Dermis microvascular lymphatic vessel endothelial cell (primary cell): ENCODE measurements at places on chromosomes 12 and 14. TPM values are rescaled to one million over a fixed set of nuclear protein-coding genes. Genes with fewer than 3 reads are reported as not detected.

The MIP gene
- total RNA-seq: 0.26 and 0.51 TPM in 2 replicates

The TECPR2 gene
- total RNA-seq: 6.2 and 13.7 TPM in 2 replicates

The KCNJ8 gene
- total RNA-seq: under 0.01 TPM in 1 of 2 replicates, not detected in the other

The BCL11B gene
- total RNA-seq: under 0.01 TPM in 2 replicates

The DPPA3 gene
- total RNA-seq: not detected in 2 replicates

The PLA2G1B gene
- total RNA-seq: not detected in 2 replicates

The MGP gene
- total RNA-seq: 149 and 328 TPM in 2 replicates

The CCDC197 gene
- not detected in 2 replicates for total RNA-seq

The PRH2 gene
- not detected in 2 replicates for total RNA-seq

The FGF23 gene
- under 0.01 TPM in 1 of 2 replicates, not detected in the other for total RNA-seq

The KLRK1 gene
- not detected in 2 replicates for total RNA-seq

The PUS1 gene
- 7.6 and 10.2 TPM in 2 replicates for total RNA-seq

The ZDHHC22 gene
- total RNA-seq: not detected in 2 replicates

The TSPAN19 gene
- 0.13 TPM in 2 replicates for total RNA-seq

The ZNF410 gene
- 43.8 and 47.5 TPM in 2 replicates for total RNA-seq

The MYH6 gene
- total RNA-seq: not detected in 2 replicates

The PKP2 gene
- 1.3 and 4.0 TPM in 2 replicates for total RNA-seq

The HSPB8 gene
- total RNA-seq: 2.1 and 2.8 TPM in 2 replicates

The C14orf93 gene
- total RNA-seq: 4.1 and 4.4 TPM in 2 replicates

The RNFT2 gene
- 0.63 and 1.9 TPM in 2 replicates for total RNA-seq

The ANKS1B gene
- total RNA-seq: 0.13 and 0.38 TPM in 2 replicates

The COX6A1 gene
- 417 and 434 TPM in 2 replicates for total RNA-seq

The MSI1 gene
- not detected in 2 replicates for total RNA-seq

The TRIM9 gene
- total RNA-seq: under 0.01 TPM in 1 of 2 replicates, not detected in the other

The RNASE1 gene
- 7.1 and 8.0 TPM in 2 replicates for total RNA-seq

The RPL10L gene
- not detected in 2 replicates for total RNA-seq

The CPNE8 gene
- total RNA-seq: 11.0 and 13.9 TPM in 2 replicates

The MYF5 gene
- not detected in 2 replicates for total RNA-seq

The NTS gene
- total RNA-seq: 0.26 and 0.89 TPM in 2 replicates

The LUM gene
- total RNA-seq: not detected in 2 replicates

The KCNC2 gene
- total RNA-seq: not detected in 2 replicates

The SLC41A2 gene
- 5.7 and 6.2 TPM in 2 replicates for total RNA-seq

The TMEM229B gene
- total RNA-seq: 0.64 and 1.1 TPM in 2 replicates

The SLCO1A2 gene
- total RNA-seq: 0.26 TPM in 1 of 2 replicates, not detected in the other

The KRT3 gene
- total RNA-seq: not detected in 2 replicates

The EXOC3L4 gene
- total RNA-seq: not detected in 2 replicates

The GYS2 gene
- not detected in 2 replicates for total RNA-seq

The HECTD4 gene
- 11.2 and 15.9 TPM in 2 replicates for total RNA-seq

The CACNA1C gene
- total RNA-seq: 0.38 and 0.51 TPM in 2 replicates

The ANHX gene
- not detected in 2 replicates for total RNA-seq

The KRT83 gene
- not detected in 2 replicates for total RNA-seq

The SYCP3 gene
- total RNA-seq: under 0.01 TPM in 1 of 2 replicates, not detected in the other

The RBP5 gene
- total RNA-seq: 0.26 and 0.38 TPM in 2 replicates

The PTGER2 gene
- under 0.01 TPM in 1 of 2 replicates, not detected in the other for total RNA-seq

The ZFHX2 gene
- 0.13 TPM in 2 replicates for total RNA-seq

The MEG3 gene
- total RNA-seq: 1.2 and 10.1 TPM in 2 replicates

The OAS2 gene
- total RNA-seq: 2.9 and 4.5 TPM in 2 replicates

The KNTC1 gene
- total RNA-seq: 16.6 and 21.7 TPM in 2 replicates

The TAS2R13 gene
- total RNA-seq: 0.39 and 0.63 TPM in 2 replicates

The TAS2R8 gene
- total RNA-seq: not detected in 2 replicates

The NEUROD4 gene
- not detected in 2 replicates for total RNA-seq
